ENCODE measurements at places on chromosomes 13 and 19.
A peak's percentile ranks its signal among the peaks of the same experiment; 100 is the strongest.

GRCh38 chr19:10333758-10334587 is 644 bp upstream of the RAVER1 start:
- DNase-seq, result no peak

DNA sequence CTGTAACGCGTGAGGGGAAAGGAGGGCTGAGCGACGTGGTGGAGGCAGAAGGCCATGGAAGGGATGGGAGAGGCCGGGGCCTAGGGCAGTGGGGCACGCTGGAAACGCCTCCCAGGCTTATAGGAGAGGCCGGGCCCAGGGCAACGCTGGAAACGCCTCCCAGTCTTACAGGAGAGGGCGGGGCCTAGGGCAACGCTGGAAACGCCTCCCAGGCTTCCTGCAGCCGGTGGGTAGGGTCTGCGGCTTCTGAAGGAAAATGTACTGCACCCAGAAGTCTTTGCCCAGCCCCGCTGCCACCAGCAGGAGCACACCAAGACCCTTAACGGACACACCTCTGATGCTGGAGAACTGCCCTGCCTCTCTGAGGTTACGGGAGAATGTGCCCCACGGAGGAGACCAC is 9.1 kb downstream of the CACTIN start:
- no peak for DNase-seq

- no peak for DNase-seq
Observed at GRCh38 chr13:96671073-96671472, 323.2 kb downstream of the OXGR1 start.

GRCh38 chr13:27283906-27284493 is 13.4 kb downstream of the RASL11A start:
- no peak for DNase-seq

- no peak for DNase-seq
Observed at GRCh38 chr13:32824675-32825074, 191.5 kb upstream of the KL start.

DNA sequence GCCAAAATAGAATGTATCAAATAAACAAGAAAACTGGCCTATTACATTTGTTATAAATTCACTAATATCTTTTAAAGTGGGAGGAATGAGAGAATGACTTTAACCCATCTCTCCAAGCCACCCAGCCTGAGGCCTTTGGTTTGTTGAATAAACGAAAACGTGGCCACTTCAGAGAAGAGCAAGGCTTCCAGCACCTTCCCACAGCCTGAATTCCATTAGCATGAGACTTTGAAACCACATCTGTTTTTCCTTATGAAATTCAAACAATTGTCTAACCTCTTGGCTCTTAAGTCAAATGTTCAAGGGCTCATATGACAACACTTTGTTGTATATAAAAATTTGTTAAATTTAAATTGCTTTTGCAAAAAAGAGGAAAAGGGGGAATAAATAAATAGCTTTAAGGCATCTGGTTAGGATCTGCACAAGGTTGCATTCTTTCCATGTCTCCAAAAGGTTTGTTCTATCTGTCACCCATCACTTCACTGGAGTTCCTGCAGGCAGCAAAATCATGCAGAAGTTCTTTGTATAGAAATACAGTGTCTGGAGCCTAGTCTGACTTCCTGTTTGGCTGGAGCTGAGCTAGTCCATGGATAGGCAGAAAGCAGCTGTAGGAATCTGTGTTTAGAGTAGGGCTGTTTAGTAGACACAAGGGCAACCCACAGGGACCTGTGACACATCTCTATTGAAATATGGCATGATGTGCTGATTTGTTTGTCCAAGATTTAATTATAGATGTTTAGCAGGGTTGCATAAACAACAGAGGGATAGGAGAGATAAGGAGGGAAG is 502.3 kb downstream of the KCTD12 start:
- DNase-seq, result no peak

DNA sequence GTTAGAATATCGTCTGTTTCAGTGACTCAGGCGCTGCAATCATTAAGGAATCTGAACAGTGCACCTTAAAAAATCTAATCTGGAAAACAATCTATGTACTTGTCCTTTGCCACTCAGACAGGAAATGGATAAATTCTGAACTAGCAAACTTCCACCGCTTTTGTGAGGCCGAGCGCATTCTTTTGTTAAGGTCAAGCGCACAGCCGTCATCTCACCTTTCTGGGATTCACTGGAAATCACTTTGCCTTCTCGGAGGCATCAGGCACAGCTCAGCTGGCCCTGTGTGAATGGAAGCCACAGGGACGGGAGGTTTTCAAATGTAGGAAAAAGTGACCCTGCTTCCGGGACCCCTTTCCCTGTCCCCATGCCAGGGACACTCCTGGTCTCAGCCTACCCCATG is 28.2 kb upstream of the SPACA7 start:
- DNase-seq, result no peak

- DNase-seq, result no peak
Observed at GRCh38 chr13:51222686-51223559, 725 bp downstream of the FAM124A start.

- no peak for DNase-seq
Observed at GRCh38 chr19:10419646-10420443, 493 bp upstream of the PDE4A start.

- no peak for DNase-seq
Observed at GRCh38 chr19:38148337-38148736, 75.7 kb downstream of the DPF1 start.

GRCh38 chr13:62629618-62630017 is 1214.0 kb upstream of the PCDH20 start:
- DNase-seq, result no peak

DNA sequence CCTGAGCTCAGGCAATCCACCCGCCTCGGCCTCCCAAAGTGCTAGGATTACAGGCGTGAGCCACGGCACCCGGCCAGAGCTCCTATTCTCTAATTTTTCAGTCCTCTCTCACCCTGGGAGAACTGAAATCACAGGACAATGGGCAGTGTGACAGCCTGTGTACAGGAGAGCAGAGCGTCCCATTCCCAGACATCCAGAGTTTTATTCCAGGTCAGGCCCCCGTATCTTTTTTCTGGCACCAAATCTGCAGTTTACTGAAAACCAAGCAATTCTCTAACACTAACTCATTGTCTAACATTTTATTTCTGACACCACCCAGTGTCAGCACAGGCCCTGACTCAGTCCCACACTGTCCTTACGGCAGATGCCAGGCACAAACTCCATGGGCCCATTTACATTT is 6.7 kb downstream of the ZNF708 start:
- DNase-seq, result no peak

DNA sequence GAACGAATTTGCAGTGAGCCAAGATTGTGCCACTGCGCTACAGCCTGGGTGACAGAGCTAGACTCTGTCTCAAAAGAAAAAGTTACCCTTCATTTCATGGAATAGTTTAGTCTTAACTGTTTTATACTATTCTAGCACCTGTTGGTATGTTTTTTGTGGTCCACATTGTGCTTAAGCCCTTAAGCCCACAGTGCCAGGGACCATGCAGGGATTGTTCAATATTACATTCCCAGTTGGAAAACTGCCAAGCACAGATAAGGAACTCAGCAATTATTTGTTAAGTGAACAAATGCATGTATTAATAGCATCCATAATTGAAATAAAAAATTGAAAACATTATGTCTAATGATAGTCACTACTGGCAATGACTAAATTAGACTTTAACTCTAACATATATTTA is 193.5 kb downstream of the PCDH17 start:
- DNase-seq, result no peak

GRCh38 chr19:17685451-17686022 is 2.6 kb downstream of the UNC13A start:
- DNase-seq, result no peak

DNA sequence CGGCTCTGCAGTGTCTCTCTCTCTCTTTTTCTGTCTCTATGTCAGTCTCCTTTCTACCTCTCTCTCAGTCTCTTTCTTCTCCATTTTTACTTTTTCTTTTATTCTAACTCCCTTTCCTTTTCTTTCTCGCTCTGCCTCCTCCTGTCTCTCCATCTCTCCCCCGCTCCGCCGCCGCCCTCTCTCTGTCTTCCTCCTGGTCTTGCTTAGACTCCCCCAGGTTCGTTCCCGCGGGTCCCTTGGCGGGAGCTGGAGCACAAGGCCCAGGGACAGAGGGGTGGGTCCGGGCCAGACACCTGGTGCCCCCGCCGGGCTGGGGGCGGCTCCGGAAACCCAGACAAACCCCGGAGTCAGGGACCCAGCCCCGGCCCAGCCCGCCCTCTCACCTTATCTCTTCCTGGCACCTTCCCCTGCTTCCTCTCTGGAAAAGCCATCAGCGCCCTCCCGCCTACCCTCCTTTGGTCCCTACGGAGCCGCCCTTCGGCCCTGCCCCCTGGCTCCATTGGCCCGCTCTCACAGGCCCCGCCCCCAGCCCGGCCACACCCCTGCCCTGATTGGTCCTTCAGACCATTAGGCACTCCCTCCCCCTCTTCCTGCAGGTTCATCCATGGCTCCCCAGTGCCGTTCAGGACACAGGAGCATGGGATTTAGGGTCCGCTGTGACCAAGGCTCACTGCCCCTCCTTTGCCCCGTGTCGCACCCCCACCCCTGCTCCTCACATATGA is 15.4 kb upstream of the NOP53 start:
- DNase-seq, result no peak

DNA sequence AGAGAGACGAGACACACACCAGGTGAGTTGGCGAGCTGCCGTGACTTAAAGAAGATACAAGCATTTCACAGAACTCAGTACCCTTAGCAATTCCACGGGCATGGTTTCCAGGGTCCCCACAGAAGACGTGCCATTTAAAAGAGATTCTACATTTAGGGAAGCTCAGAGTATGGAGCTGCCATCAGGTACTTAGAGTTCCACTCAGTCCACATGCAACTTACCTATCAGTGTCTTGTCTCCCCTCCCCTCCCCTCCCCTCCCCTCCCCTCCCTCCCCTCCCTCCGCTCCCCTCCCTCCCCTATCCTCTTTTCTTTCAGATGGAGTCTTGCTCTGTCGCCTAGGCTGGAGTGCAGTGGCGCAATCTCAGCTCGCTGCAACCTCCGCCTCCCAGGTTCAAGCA is 12.2 kb downstream of the ZNF30 start:
- DNase-seq, result no peak

- no peak for DNase-seq
Observed at GRCh38 chr19:7230826-7231225, 63.4 kb downstream of the INSR start.

GRCh38 chr13:42750794-42751193 is 30.6 kb upstream of the FAM216B start:
- no peak for DNase-seq

- DNase-seq, result no peak
Observed at GRCh38 chr19:51107406-51108065, 673 bp downstream of the CTU1 start.

DNA sequence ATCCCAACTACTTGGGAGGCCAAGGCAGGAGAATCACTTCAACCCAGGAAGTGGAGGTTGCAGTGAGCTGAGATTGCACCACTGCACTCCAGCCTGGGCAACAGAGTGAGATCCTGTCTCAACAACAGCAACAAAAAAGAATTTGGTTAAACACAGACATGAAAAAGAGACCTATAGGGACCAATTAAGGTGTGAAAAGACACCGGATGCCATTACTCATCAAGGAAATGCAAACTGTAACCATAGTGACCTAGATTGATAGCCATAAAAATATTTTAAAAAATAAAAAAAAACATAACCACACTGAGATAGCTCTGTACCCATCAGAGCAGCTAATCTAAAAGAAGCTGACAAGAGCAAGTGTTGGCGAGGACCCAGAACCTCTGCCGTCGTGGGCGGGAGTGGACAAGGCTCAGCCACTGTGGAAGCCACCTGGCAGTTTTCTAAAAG is 37.1 kb upstream of the ISYNA1 start:
- no peak for DNase-seq

GRCh38 chr19:41816761-41817160 is 20.4 kb downstream of the CEACAM3 start:
- DNase-seq, result no peak

DNA sequence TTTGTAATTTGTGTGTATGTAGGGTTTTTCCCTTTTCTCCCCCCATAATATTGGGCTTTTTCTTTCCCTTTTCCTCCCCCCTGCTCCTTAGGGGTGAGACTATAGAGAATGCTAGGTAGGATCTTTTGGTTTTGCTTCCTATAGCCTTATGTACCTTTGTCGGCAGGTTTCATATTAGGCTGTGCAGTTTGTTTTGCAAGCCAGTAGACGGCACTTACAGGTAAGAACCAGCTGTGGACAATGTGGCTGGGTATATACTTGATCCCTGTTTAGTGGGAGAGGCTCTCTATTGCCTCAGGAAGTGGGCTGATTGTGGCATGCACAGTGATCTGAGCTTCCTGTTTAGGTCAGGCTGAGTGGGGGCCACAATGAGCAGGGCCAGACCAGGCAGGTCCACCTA is 359.2 kb upstream of the OBI1 start:
- no peak for DNase-seq

- no peak for DNase-seq
Observed at GRCh38 chr19:7871437-7872305, 2.5 kb downstream of the PRR36 start.

DNA sequence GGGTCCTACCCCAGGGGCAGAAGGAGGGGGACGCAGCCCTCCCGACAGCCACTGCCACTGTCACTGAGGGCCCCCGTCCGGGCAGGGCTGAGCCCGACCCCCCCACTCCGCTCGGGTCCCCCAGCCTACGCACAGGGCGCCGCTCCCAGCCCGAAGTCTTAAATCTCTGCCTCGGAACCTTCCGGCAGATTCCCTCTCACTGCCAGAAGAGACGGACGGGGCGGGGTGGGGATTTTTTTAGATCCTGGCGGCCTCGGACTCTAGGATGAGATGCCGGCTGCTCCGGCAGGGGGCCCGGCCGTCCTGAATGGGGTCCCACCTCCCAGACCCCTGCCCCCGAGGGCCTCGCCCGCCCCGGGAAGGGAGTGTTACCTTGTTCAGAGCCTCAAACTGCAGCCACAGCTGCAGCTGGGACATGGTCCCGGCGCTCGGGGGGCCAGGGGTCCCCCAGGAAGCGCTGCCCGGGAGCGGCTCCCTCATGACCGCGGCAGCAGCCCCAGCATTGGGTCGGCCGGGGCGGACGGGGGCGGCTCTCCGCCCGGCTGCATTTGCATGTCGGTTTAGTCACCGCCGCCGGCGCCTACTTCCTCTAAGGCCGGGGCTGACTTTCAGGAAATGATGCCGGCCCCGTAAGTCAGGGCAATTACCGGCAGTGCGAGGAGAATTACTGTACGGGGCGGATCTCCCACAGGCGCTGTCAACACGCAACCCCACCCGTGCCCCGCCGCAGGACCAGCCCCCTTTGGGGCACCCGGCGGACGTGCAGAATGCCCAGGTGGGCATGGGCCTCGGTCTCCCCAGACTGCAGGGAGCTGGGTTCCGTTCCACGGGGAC is 28.1 kb downstream of the GPX4 start:
- peak; percentile 76 for DNase-seq

DNA sequence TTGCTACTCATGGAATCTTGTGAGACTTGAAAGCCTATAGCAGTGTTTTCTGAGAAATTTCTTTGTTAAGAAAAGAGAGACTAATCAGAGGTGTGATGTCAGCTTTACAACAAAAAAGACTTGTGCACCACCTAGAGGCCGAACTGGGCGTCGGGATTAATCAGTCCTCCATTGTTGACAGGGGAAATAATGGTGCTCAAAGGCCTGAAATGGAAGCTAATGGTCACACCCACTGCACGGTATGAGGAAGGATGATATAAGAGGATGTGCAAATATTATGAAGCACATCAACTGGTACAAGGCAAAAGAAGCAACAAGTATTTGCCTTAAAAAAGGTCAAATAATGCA is 480.2 kb upstream of the MIR17HG start:
- peak; percentile 0 for DNase-seq

Measured in esophagus squamous epithelium (tissue), 5 donors.